ENCODE measurements at places on chromosomes 16 and 17.

- DNase-seq = no peak
Observed at GRCh38 chr16:15739464-15739863, 89.4 kb downstream of the NDE1 start.

- DNase-seq = no peak
Observed at GRCh38 chr17:74148446-74148845, 55.0 kb upstream of the RPL38 start.

DNA sequence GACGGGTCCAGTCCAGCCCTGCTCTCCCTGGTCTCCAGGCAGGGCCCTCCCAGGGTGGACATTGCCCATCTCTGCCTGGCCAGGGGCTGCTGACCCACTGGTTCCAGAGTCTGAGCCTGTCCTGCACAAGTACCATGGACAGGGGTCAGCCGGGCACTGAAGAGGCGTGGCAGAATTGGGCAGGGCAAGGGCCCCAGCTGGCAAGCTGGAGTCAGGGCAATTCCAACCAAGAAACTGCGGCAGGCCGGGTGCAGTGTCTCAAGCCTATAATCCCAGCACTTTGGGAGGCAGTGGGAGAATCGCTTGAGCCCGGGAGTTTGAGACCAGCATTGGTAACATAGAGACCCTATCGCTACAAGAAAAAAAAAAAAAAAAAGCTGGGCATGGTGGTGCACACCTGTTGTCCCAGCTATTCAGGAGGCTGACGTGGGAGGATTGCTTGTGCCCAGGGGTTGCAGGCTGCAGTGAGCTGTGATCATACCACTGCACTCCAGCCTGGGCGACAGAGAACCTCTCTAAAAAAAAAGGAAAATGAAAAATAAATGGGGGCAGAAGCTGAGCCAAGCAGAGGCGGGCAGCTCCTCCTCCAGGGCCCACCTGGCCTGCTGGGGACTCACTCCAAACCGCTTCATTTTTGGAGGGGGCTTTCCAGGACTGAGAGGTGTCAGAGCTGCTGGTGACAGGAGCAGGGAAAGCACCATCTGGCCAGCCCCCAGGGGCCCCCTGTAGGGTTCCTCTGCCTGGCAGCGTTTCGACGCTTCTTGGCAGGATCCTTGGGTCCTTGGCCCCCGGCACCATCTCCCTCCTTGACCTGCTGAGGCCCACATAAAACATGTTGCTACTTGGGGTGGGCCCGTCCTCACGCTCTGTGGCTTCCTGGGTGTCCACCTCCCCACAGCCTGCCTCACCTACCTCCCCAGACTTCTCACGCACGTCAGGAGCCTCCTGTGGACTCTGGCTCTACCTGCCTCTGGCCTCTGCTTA lies 2.9 kb upstream of the MAFG start:
- no peak for DNase-seq

DNA sequence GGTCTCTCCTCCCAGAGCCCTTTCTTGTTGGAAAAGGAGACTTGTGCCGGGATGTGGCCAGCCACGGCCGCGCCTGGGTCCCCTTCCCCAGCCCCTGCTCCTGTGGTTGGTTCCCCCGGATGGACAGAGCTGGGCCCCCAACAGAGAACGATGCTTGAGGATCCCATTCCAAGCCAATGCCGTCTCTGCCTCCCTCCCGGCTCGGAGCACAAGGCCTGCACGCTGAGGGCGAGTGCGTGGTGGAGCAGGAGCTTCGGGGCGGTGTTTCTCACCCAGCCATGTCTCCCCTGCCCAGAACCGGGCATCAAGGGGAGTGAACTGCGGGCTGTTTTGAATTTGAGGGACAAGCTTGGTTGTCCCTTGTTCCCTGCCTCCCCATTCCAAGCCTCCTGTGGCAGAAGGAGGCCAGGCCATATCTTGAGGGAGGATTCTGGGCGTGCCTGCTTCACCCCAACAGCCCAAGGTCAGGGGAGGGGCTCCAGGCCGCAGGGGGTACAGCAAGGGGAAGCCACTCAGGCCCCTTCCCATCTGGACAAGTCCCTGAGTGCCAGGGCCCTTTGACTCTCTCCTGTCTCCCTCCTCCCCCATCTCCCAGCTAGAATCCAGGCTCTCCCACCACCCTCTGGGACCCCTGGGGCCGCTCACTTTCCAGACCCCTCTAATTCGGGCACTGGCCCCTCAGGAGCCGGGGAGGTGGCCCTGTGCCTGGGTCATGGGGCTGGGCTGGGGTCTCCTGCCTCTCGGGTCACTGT lies 43.6 kb downstream of the SOCS3 start:
- no peak for DNase-seq

DNA sequence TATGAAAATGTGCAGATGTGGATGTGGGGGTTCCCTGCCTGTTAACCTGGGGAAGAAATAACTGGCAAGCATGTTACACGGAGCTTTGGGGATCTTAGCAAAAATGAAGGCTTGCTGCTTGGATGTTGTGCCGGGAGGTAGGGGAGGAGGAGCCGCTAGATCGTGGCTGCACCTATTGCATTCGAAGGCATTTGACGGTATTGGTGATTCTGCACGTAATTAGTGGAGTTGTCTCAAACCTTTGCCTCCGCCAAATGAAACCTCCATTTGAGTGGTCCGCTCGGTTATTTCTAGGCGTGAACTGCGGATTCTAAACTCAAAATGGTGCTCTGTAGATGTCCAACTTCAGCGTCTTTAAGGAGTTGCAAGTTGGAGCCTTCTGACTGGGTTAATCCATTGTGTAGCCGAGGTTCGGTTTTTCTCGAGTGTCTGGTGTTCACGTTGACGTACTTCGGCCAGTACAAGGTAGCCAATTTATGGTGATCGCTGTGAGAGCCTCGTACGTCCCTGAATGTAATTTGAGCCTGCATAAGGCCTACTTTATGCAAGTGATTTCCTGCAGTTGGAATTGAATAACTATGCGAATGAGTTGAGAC lies 1.5 kb downstream of the TNRC6C start:
- DNase-seq = no peak

- DNase-seq = no peak
Observed at GRCh38 chr17:34519282-34519681, 60.1 kb upstream of the TMEM132E start.
